ENCODE measurements at places on chromosomes 4 and X.

DNA sequence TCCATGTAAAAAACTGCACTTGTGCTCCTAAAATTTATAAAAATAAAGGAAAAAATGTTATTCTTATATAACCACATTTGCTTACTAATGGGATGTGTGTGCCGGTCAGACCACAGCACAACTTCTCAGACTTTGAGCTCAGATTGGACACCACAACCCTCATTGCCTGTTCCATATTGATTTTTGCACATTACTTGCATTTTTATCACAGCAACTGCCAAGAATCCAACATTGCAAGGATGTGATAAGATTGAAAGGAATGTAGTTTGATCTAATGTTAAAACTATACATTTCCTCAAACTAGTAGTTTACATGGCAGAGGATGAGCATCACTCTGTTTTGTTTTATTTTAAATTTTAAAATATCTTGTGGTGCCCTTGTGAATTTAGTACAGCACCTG lies 227.8 kb downstream of the KDR start:
- DNase-seq: no peak

- DNase-seq: no peak
These were observed 55.5 kb upstream of the FBXW7 start for GRCh38 chr4:152591396-152591795.

DNA sequence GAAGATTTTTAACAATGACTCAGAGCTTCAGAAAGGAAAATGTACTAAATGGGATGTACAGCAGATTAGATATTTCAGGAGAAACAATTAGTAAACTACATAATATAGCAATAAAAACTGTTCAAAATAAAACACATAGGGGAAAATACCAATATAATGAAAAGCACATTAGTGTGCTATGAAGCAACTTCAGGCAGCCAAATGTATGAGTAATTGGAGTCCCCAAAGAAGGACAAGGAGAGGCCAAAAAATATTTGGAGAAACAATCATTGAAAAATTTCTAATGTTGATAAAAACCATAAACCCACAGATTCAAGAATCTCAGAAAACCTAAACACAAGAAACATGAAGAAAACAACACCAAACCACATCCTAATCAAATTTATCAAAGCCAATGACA lies 129.3 kb upstream of the CHRDL1 start:
- no peak for DNase-seq

- DNase-seq: no peak
These were observed 9.9 kb downstream of the CTSO start for GRCh38 chr4:155943605-155944291.

GRCh38 chr4:82045267-82045666 lies 328.5 kb downstream of the HNRNPD start:
- no peak for DNase-seq

DNA sequence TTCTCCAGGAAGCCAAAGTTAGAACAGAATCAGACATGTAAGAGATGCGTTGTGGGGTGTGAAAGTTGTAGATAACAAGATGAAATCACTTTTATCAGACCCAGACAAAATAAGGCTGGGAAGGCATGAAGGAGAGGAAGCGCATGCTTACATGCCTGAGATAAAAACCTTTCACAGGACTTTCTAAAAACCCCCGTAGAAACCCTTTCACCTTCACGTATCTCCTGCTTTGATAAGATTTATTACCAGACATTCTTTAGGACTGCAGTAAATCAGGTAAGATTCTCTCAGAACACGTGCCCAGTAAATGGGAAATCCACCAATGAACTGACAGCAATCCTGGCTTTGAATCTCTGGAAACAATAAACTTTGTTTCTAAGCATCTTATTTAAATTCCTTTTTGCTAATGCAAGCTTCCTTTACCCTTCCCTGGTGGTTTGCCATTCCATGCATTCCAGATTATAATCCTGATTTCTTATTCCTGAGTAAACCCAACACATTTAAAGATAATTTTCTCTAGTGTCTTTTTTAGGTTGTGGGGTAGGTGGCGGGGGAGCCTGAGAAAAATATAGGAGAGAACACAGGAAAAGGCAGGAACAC lies 254.6 kb upstream of the LDB2 start:
- no peak for DNase-seq

DNA sequence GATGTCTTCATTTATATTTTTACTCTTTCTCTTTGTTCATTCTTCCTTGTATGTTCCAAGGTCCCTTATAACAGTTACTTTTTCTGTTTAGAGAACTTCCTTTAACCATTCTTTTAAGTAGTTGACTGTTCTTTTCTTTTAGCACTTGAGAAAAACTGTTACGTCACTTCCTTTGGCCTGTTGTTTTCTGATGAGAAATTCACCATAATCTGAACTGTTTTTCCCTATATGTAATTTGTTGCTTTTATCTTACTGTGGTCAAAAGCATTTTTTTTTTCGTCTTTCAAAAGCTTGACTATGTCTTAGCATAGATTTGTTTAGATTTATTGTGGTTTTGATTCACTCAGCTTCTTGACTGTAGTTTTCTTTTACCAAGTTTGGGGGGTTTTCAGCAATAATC lies 1660.3 kb upstream of the PCDH10 start:
- DNase-seq: no peak

DNA sequence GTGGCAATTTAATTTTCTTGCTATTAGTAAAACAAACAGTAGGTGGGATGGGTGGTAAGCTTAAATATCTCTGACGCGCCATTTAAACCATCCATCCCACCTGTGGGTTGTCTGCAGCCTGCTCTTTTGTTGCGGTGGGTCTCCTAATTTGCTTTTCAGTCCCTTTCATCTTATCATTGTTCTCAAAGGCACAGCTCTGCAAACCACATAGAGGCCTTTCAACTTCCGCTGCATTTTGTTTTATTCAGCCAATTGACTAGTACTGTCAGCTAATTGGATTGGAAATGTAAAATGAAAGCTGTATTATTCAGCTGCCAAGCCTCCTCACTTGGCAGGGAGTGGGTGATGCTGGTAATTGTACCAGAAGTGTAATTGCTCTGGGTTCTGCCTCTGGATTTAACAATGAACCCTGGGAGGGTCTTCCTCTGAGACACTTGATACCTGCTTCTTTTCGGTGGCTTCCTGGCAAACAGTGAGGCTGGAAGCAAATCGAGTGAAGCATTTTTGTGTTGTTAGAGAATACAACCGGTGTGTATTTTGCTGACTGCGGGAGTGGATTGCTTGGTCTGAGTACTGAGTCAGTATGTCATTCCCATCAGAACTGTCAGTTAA lies 165.6 kb downstream of the FRAS1 start:
- DNase-seq: no peak

Measured in activated CD4-positive, CD25-positive, alpha-beta regulatory T cell treated with anti-CD3 and anti-CD28 coated beads, Interleukin-2, amount 50 U/mL, for 16 hours (primary cell).